ENCODE measurements at places on chromosomes 3 and 15.

DNA sequence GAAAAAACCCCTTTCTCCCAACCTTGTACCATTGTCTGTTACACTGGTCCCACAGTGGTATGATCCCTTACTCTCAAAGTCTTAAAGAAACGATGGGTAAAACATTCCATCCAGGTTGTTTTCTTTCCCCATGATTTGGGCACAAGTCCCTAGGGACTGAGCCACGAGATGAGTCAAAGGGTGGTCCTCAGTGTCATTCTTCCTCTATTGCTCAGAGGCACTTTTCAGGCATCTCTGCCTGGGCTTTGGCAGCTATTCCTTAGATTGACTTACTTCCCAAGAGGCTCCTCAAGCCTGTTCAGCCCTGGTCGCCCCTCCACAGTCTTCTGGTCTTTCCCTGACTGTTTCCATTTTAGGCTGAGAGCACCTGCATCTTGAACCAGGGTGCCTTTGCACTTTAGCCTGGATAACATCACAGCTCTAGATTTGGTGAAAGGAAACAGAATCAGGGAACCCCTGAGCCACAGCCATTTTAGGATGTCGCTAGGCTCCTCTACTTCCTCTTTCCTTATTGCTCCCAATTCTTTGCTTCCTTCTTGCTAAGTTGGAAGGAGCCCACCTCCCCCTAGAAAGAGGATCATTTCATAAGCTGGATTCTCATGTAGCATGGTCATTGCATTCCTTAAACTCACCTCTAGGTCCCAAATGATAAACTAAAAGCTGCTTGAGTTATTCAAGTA is 131.0 kb upstream of the TPRG1 start:
- DNase-seq: no peak

GRCh38 chr15:82393671-82394070 is 35.9 kb upstream of the GOLGA6L9 start:
- DNase-seq: no peak

DNA sequence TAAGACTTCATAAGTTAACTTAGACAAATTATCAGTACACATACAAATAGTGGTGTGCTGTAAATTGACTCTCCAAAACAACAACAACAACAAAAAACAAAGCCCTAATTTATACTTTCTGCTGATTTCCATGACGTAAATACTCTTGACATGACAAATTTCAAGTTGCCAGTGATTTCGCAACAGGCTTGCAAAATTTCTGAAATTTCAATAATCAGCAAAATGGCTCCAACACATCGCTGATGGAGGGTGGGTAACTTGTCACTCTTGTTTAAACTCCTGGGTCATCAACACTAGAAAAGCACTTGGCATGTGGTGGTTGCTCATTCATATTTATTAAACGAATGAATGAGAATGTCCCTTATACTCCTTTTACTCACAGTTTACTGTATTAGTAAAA is 205.2 kb upstream of the SATB1 start:
- DNase-seq: no peak

- no peak for DNase-seq
Measured at GRCh38 chr15:40787991-40788390, 18.2 kb downstream of the C15orf62 start.

DNA sequence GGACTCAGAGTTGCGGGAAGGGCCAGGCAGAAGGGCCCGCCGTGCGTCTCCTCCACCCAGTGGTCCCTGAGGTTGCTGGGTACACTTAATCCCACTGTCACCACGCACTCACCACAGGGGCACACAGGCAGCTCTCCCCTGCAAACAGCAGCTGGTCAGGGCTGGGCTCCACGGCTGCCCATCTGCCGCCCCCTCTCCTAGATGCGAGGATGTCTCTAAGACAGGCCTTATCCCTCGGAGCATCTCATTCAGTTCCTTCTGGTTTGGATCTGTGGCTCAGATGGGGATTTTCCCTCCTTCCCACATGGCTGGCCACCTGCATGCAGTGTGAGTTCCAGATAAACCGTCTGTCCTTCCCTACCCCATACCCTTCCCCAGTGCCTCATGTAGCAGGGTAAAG is 26.3 kb downstream of the MRPS11 start:
- DNase-seq: no peak

DNA sequence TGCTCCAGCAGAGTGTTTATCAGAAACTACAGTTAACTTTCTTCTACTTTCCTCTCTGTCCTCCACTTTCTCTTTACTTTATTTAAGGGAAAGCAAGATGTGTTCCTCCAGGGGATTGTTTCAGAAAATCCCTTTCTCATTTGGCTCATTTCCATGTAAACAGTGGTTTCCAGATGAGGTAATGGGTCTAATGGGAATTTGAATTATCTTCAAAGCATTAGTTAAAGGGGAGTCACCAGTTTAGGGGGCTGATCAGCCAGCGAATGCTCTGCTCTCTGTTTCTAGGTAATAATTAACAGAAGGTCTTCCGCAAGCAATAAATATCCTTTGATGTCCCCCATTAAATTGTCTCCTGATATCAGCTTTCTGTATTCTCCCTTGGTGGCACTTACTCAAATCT is 30.4 kb upstream of the ZNF639 start:
- DNase-seq: no peak

GRCh38 chr3:83567935-83568334 is 1390.9 kb upstream of the CADM2 start:
- DNase-seq: no peak

GRCh38 chr3:32403663-32404062 is 12.0 kb downstream of the CMTM7 start:
- DNase-seq: no peak

DNA sequence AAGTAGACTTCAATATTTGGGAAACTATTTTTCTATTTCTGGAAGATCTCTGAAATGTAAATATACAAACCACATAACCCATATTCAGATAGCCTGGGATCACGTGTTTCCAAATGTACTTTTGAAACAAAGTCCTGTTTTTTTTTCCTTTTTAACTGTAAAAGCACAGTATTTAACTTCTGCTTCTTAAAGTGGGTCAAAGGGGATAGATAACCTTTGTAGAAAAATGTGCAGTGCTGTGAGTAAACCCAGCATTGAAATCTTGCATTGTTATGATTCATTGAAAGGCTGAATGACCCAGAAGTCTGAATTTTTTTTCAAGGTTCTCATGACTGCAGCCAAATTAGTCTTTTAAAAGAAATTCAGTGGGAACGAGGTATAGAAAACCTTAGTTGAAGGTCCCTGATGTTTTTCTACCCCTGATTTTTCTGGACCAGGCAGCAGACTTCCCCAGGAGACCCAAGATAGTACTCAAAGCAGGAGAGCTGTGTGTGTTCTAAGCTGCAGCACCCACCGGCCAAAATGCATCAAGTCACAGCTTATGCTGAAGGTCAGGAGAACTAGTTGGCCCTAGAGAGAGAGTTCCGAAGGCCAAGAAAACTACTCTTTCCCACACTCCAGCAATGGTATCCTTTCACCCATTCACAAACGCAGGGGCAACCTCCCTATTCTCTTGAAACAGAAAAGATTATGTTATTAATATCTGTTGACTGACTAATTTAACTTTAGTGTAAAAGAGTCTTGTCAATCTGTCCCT is 43.6 kb upstream of the APH1B start:
- DNase-seq: no peak

- DNase-seq: no peak
Measured at GRCh38 chr3:115855911-115856310, 232.6 kb downstream of the GAP43 start.

DNA sequence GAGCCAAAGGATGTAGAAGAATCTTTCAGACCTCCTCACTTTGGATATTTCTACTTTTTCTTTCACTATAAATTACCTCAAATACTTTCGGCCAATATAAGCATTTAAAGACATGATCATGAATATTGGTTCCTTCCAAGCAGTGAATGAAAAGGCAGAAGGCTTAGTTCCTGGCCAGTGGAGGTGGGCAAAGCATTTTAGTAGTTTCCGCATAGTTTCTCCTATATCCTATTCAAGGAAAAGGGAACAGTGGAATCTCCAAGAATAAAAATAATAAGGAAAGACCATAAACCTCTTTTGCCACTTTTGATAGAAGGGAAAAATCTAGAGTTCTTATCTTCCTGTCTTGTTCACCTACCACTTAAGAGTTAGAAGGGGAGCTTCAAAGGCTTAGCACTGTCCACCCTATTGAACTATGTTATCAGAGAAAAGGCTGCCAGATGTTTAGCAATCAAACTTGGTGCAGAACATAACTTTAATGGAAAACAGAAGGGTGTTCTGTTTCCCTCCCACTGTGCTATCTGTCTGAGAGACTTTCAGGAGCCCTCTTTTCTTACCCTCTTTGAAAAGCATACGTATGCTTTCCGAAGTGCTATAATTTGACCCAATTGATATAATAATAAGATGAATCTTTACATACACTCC is 155.6 kb upstream of the DPH6 start:
- DNase-seq: no peak

- no peak for DNase-seq
Measured at GRCh38 chr3:9022305-9023225, 59.3 kb upstream of the RAD18 start.

GRCh38 chr15:42270996-42271395 is 2.0 kb upstream of the GANC start:
- no peak for DNase-seq

- no peak for DNase-seq
Measured at GRCh38 chr3:41598402-41599126, 363.3 kb downstream of the ULK4 start.

DNA sequence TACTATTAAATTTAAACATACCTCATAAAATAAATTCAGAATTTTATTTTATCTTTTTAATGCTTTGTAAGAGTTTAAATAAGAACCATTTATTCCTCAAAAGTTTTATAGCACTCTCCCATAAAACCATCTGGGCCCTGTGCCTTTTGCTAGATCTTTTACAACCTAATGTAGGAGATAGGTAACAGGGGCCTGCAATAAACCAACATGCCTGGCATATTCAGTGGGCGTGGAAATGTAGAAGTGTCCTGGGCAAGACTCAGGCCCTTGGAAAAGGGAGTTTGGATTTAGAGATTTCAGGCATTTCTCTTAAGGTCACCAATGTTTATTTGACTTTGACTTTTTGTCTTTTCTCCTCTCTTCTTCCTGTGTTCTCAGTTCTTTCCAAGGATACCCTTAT is 46.4 kb downstream of the POMGNT2 start:
- DNase-seq: no peak

DNA sequence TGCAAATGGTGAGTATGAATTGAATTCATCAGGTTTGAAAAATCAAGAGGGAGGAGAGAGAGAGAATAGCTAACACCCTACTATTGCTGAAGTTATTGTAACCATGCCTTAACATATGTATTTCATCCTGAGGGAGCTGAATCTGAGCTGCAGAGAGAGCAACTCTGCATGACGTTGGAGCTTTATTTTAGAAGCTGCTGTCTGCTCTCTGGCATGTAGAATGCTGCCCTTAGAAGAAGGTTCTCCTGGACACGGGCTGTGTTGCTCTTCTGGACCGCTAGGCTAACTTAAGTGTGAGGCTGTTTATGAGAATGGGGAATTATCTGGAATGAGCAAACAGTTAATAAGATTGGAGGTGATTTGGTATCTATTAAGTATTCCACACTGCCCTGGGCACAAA is 814.6 kb downstream of the AGBL1 start:
- no peak for DNase-seq

GRCh38 chr15:81322676-81323253 is 1.2 kb downstream of the STARD5 start:
- no peak for DNase-seq

GRCh38 chr3:124588794-124589193 is 141.5 kb upstream of the UMPS start:
- no peak for DNase-seq

DNA sequence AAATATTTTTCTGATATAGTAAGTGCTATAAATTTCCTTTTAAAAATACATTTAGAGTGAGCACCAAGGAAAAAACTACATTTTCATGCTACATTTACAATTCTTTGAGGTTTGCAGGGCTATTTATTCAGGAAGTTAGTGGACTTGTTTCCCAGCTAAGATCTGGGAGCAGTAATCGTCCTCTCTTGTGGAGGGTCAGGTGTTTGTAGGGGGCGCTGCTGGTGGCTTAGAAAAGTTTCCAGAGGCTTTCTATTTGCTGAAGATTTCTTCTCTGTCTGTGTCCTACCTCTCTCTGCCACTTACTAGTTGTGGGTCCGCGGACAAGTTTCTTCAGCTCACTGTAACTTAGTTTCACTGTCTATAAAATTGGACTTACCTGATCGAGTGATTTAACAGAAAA is 163.9 kb downstream of the PEX5L start:
- no peak for DNase-seq

- no peak for DNase-seq
Measured at GRCh38 chr3:541062-541801, 344.7 kb downstream of the CHL1 start.

DNA sequence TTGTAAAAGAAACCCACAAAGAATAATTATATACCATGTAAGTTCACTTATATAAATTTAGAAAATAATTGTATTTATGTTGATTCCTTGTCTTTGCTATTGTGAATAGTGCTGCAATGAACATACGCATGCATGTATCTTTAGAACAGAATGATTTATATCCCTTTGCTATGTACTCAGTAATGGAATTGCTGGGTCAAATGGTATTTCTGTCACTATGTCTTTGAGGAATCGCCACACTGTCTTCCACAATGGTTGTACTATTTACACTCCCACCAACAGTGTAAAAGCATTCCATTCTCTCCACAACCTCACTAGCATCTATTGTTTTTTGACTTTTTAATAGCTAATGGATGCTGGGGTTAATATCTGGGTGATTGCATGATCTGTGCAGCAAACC is 149.4 kb upstream of the CNTN3 start:
- no peak for DNase-seq

DNA sequence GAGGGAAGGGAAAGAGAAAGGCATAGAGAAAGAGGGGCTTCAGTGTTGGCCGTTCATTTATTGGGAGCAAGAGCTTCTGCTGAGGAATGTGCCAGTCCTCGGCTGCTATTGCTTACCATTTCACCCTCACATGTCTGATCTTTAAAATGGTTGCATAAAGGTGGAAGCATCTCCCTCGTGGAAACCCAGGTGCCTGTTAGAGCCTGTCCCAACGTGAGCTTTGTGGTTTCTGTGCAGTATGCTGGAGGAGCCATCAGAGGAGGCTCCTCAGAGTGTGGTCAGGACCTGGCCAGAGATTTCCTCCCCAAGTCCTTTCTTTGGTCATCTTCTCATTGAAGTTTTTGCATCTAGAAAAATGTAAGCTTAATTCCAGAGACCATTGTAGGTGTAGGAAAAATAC is 34.4 kb downstream of the PSMD6 start:
- no peak for DNase-seq

DNA sequence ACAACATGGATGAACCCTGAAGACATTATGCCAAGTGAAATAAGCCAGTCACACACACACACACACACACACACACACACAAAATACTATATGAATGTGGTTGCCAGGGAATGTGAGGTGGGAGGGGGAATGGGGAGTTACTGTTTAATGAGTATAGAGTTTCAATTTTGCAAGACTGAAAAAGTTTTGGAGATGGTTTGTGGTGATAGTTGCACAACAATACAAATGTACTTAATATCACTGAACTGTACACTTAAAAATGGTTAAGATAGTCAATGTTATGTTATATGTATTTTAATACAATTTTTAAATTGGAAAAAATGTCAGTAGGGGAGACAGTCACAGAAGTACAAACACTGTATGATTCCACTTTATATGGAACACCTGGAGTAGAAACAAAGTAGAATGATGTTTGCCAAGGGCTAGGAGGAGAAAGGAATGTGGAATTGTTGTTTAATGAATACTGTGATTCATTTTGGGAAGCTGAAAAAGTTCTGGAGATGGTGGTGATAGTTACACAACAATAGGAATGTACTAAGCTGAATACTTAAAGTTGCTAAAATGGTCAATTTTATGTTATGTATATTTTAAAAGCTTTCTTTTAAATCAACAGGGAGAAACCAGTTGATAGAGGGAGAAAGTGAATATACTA is 76.6 kb downstream of the RPL39L start:
- no peak for DNase-seq

GRCh38 chr3:87199628-87200027 is 27.5 kb upstream of the CHMP2B start:
- no peak for DNase-seq

- peak; percentile 65 for DNase-seq
Measured at GRCh38 chr15:59622289-59622688, 10.7 kb downstream of the GCNT3 start.

Measured in stimulated activated CD4-positive, alpha-beta T cell treated with anti-CD3 and anti-CD28 coated beads, Interleukin-1b, Interleukin-23, amount 100 ng/mL, for 48 hours (primary cell).